ENCODE measurements at places on chromosomes 2 and 18.

GRCh38 chr2:169862816-169863215 is 35.6 kb downstream of the UBR3 start:
- DNase-seq, result no peak

DNA sequence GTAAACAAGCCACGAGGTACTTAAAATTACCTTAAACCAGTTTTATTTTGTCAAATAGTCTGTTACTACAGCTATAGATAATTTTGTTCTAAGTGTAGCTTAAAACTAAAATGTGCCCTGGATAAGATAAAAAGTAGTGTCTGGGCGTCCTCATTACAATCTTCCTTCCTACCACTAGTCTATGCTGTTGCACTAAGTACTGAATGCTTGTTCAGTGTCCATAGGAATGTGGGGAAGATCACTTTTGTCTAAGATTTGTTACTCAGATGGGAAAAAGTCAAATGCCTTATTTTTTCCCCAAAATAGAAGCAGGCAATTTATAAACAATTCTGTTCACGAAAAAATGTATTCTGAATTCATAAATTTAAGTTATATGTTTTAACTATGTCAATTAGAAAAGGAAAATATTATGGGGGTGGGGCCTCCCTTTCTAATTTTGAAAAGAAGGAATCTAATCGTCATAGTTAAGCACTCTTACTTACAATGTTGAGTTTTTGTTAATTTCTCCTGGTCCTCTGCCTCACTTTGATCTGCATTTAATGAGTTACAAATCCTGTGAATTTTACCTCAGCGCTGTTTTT is 140.4 kb upstream of the VRK2 start:
- peak; percentile 29 for DNase-seq

GRCh38 chr2:25567406-25567805 is 106.0 kb downstream of the DTNB start:
- DNase-seq, result peak; percentile 22

DNA sequence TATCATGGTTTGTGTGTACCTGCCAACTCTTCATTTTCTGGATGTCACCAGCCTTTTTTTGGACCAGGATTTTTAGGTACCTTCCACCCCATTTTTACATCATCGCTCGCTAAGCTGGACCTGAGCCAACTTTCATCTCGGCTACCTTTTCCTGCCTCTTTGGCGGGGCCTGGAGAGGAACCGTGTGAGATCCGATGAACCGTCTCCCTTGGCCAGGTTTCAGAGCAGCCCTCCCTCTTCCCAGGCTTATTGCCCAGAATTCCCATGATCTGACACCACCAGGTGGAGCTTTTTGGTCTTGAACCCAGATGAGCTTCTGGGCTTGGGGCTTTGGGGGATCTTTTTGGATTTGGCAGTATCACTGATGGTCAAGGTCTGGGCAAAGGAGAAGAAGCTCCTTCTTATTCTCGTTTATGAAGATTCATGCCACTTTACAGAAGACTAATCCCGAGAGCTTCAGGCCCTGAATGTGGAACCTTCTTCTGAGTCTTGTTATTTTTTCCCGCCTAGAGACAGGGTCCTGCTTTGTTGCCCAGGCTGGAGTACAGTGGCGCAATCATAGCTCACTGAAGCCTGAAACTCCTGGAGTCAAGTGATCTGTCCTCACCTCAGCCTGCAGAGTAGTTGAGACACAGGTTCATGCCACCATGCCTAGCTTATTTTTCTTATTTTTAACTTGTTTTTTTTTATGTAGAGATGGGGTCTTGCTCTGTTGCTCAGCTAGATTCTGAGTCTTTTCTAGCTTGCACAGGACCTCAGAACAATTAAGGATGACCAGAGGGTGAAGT is 50.4 kb downstream of the GATA6 start:
- DNase-seq, result no peak

All from spinal cord (tissue), 10 donors.